ENCODE measurements at places on chromosomes 7 and 10.

DNA sequence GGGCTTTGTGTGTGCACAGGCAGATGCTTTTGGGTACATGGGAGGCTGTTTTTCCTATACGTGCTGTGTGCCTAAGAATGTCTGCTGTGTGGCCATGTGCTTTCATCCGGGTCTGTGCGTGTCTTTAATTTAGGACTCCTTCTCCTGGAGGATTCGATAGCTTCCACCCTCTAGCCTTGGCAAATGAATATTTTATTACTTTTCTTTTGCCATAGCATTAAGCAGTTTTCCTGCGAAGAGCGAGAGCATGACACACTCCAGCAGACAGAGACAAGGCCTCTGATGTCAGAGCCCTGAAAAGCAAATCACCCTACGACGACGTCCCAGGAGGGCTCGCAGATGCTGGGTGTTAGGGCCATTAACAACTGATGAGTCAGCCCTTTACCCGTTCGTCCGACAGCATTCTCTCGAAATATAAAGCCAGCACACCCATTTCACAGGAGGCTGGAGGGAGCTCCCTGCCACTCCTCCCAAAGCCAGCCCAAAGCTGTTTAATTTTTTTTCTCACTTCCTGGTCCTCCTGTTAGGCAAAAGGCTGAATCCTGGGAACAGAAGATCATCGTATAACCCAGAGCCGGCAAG, 311.3 kb upstream of the ZMIZ1 start:
- no peak for DNase-seq

DNA sequence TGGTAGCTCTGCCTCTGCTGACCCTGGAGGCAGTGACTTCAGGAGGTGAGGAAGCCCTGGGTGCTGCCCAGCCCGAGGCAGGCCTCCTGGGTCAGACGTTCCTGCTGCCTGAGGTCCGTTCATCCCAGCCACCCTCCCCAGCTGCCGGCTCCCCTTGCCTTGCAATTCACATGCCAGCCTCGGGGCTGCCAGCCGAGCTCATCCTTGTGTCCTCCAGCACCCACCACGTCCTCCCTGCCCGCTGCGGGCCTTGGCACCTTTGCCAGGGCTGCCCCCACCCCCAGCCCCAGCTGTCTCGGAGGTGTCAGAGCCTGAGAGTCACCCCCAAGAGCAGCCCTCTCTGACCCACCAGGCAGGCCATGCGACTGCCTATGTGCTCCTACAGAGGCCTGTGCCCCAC, 162.1 kb upstream of the RNF32 start:
- DNase-seq = no peak

GRCh38 chr7:77439572-77439971, 23.4 kb upstream of the GSAP start:
- DNase-seq = no peak

- DNase-seq = no peak
These were observed at the start of gene CUX1 for GRCh38 chr7:101817471-101818286. Gene CUX1 (plus strand): TSS chr7:101817626. CDS start chr7:101817640, 14 bp downstream.

GRCh38 chr10:60952846-60953220, 8.8 kb upstream of the RHOBTB1 start:
- no peak for DNase-seq

GRCh38 chr10:55519264-55519663, 718.2 kb upstream of the PCDH15 start:
- no peak for DNase-seq

All from coronary artery (tissue), 2 donors.